ENCODE measurements at places on chromosomes 2 and 18.
A peak's percentile ranks its signal among the peaks of the same experiment; 100 is the strongest.

DNA sequence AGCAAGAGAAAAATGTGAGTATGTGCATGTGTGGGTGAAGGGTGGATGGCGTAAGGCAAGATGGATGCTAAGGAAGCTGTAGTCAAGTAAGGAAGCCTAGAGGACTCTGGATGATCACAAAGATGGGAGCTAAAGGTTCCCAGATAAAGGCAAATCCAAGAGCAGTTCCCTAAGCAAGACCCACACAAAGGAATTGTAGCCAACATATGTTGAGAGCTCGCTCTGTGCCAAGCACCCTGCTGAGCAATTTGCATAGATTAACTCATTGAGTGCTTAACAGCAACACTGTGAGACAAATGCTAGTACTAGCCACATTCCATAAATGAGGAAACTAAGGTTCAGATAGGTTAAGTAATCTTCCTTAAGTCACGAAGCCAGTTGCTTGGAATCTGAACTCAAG lies 132.6 kb downstream of the C1D start:
- no peak for DNase-seq

DNA sequence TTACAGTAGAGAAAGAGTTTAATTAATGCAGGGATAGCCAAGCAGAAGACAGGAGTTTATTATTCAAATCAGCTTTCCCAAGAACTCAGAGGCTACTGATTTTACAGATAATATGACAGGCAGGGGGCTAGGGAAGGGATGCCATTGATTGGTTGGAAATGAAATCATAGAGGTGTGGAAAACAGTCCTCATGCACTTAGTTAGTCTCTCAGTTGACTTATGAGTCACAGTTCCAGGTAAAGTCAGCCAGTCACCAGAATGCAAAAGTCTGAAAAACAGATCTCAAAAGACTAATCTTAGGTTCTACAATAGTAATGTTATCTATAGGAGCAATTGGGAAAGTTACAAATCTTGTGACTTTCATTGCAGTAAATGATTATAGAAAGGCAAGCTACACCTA lies 676.4 kb upstream of the CHAC2 start:
- DNase-seq: no peak

GRCh38 chr2:204339212-204339715 lies 206.0 kb upstream of the PARD3B start:
- no peak for DNase-seq

DNA sequence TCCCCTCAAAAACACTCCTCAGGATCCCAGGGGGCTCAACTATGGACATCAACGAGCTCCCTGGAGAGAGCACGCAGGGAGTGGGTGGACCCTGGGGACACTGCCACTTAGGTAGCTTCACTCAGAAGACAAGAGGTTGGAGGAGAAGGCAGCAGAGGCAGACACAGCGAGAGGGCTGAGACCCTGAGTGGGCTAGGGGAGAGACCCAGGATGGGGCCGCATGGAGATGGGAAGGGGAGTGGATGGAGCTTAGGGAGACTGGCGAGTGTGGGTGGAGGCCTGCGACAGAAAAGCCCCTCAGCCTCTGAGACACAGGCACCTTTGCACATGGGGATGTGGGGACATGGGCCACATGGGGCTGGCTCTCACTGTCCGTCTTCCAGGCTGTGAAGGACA lies 70.9 kb downstream of the ASB1 start:
- DNase-seq: no peak

DNA sequence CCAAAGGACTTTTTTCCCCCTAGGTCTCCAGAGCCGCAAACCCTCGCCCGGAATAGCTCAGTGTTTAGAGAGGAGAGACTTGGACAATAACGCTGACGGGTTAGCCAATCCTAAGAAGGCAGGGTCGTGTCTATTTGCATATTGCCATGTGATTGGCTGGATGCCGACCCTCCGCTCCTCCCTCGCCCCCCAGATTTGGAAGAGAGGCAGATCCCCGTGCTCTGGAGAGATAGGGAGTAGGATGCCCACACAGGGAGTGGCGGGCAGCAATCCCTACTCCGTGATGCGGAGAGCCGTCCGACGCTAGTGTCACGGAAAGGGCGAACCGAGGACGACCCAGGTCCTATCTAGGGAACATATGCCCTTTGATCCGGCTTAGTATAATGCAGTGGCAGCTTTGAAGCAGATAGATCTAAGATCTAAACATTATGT lies 1.4 kb downstream of the WNT6 start:
- DNase-seq: peak; percentile 90

DNA sequence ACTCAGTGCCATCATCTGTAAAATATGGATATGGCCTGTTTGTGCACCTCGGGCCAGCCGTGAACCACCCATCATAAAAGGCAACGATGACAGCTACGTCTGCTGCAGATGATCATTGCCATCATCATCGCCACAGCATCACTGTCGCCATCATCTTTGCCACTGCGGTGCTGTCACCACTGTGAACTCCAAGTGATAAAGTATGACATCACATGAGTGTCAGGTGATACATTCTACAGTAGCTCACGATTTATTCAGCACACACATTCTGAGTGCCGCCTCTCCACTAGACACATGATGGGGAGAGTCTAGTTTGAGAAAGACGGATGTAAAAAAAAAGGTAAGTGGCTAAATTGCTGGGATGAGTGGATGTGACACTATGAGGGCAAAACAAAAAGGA lies 755.4 kb upstream of the RAB6C start:
- DNase-seq: no peak

DNA sequence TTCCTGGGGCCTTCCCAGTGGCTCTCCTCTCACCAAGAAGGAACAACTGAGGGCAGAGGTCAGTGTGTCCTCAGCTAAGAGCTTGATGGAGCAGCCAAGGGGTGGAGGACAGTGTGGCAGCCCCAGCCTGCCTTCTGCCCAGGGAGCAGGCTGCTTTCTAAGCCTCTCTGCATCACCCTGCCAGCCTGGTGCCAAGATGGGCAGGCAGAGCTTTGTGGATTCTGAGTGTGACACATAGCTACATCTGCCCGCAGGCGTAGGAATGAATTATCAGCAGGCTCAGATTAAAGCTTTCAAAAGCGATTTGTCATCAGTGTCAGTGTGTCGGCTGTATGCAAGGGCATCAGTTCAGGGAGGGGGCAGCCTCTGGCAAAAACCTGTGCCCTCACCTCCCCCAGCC lies 8.7 kb downstream of the MAL start:
- no peak for DNase-seq

DNA sequence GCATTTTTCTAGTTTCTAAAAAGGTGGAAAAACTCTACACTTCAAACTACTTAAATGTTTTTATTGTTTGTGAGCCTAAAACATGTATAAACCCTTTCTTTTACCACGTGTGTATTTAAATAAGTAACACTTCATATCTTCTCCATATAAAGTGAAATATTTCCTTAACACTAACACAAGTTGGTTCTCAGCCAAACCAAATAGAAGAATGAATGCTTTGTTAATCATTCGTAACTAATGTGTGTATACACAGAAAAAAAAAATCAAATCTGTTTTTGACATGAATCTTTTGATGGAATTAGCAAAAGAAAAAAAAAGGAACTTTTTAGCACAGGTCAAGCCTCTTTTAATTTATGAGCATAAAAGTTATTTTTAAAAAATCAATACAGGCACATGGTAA lies 89.3 kb downstream of the EHBP1 start:
- no peak for DNase-seq

DNA sequence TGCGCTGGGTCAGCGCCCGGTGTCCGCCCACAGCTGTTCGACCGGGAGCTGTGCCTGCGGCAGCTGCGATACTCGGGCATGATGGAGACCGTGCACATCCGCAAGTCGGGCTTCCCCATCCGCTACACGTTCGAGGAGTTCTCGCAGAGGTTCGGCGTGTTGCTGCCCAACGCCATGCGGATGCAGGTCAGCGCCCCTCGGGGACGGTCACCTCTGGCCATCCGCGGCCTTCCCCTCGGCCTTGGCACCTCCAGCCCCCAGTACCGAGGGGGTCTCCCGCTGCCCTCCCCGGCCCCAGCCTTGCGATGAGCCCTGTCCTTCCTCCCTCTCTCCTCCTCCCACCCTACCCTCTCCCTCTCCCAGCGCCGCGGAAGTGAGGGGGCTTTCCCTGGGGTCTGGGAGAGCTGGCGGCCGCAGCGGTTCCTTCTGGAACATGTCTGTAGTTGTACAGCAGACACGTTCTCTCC lies 53.2 kb upstream of the GPR17 start:
- peak; percentile 31 for DNase-seq

- DNase-seq: no peak
Observed at GRCh38 chr2:118291251-118291880, 203.1 kb downstream of the INSIG2 start.

DNA sequence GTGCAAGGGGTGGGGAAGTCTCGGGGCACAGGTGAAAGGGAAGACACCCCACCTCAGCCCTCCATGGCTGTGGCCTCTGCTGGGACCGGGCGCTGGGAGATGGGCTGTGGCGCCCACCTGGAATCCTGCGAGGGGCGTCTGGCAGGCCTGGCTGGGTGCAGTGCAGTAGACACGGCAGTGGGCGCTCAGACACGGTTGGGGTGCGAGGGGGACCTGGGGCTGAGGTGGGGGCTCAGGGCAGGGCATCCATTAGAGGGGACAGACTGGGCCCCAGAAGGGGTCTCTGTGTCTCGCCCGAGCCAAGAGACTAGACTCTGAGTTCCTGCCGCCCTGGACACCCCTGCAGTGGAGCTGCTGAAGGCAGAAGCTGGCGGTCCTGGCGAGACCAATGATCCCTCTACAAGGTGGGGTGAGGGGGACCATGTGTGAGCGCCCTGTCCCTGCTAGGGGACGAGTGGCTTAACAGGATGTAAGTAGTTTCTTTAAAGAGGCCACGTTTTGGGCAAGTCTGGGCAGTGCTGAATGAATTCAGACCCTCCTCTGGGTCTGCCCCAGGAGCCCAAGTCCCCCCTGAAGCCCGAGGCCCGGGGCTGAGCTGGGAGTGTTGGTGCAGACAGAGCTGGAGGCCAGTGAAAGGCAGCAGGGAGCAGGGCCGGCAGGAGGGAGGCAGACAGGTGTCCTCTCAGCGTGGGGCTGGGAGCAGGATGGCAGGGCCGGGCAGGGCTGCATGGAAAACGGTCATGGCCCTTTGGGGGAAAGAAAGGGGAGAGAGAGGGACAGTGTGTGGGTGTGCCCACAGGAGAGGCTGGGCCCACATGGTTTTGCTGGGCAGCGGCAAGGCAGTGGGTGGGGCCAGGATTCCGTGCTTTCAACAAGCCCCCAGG lies 57.2 kb downstream of the HS6ST1 start:
- peak; percentile 29 for DNase-seq

DNA sequence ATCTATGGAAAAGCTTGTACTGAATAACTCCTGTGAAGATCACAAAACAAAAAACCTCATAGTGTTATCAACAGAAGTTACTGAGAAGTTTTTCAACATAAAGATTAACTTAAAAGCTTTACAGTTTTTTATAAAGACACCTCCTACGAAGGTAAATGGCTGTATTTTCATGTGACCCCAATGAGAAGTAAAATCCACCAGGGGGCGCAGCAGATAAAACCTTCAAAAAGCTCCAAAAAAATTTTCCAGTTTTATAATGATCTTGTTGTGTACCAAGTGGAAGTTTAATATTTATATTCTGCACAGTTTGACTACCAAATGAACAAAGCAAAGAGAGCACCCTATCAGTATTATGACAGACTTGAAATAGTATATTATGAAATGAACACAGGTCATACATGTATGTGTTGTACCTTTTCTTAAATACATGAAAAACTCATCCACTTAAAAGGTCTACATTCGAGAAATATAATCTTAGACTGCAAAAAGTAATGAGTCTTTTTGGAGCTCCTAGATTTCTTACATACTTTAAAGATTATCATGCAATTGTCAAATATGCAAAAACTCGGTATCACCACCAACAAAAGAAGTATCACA lies 38.5 kb downstream of the PNO1 start:
- DNase-seq: peak; percentile 26

DNA sequence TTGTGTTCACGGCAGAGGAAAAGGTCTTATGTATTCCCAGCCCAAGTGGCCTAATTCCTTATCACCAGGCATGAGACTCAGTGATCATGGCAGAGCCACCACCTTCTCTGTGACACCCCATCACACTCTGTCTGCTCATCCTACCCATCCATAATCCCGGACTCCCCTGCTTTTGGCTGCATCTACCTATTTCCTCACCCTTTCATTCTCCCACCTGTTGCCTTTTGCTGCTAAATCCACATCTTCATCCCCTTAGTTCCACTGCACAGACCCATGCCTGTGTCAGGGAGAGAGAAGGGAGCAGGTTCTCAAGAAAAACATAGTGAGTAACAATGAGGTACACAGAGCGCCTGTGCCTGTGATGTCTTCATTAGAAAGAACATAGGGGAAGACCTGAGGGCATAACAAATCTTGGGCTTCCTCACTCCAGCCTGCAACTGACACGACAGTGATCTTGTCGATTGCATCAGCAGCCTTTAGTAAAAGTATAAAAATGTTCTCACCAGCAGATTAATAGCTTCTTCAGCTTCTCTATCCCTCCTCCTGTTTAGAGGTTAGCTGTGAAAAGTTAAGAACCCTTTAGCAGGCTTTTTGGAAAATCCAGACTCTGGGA lies 246.5 kb upstream of the SPRED2 start:
- DNase-seq: no peak

DNA sequence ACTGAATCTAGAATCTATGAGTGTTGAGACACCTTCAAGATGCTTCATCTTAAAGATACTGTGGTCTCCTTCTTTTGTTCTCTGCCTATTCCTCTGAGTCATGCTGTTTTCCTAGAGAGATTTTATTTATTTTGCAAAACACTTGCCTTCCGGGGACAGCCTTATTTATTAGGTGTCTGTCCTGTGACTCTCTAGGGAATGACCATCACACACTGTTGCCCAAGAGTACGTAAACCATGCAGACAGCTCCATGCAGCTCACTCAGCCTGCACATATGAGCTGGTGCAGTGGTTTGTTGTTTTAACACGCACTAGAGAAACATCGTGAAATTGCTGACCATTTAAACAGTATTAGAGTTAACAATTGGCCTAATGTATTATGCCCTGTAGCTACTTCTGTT lies 12.4 kb upstream of the ADCYAP1 start:
- no peak for DNase-seq

GRCh38 chr2:10487081-10487740 lies 39.1 kb upstream of the ODC1 start:
- DNase-seq: no peak

GRCh38 chr2:240935103-240935876 lies 29.2 kb downstream of the CROCC2 start:
- no peak for DNase-seq

- no peak for DNase-seq
Observed at GRCh38 chr18:5030636-5031035, 166.4 kb downstream of the AKAIN1 start.

GRCh38 chr2:64000630-64001381 lies 18.4 kb downstream of the VPS54 start:
- DNase-seq: no peak

DNA sequence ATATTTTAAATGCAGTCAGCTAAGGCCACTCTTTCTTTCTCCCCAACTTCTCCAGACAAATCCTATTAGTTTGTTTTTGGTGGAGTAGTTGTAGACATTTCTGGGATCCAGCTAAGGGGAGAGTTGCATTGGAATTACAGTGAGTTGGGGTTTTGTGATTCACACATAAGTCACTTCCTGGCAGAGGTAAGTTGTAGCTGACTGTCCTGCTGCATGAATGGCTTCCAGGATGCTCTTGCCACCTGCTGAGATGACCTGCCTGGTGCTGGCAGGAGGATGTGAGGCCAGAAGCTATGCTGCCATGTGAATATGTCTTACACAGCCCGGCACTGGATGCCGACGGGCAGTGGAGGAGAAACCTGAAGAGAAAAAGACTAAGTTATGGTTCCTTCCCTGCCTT lies 243.7 kb downstream of the TDRD15 start:
- no peak for DNase-seq

Data from D341Med (cell line).